Left hindlimb (tissue), 1 donor: ENCODE measurements at places on chromosomes 3 and 15.

GRCh38 chr15:26165546-26165945 is 302.4 kb upstream of the ATP10A start:
- DNase-seq: no peak

GRCh38 chr3:169128579-169128978 is 534.9 kb downstream of the MECOM start:
- DNase-seq: no peak

DNA sequence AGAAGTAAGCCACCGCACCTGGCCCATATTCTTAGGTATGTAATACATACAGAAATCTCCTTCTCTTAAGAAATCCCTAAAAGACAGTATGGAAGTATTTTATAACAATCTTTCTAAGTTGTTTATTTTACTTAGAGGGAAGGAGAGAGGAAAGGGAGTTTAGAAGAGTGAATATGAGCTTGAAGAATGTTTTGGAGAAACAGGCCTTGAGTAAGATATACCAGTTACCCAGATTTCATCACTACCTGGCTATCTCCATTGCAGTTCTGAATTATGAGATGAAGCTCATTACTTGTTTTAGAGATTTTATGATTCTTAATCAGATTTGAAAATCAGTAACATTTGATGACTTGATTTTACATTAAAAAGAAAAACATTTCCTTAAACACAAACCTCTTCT is 71.9 kb downstream of the DCUN1D1 start:
- DNase-seq: no peak

- DNase-seq: no peak
Observed at GRCh38 chr3:27715863-27716262, 6.3 kb downstream of the EOMES start.

GRCh38 chr15:52263563-52264282 is 31.9 kb downstream of the MYO5C start:
- DNase-seq: no peak

GRCh38 chr3:177529716-177530335 is 332.5 kb upstream of the TBL1XR1 start:
- DNase-seq: no peak

- DNase-seq: no peak
Observed at GRCh38 chr15:26421065-26421464, 351.8 kb downstream of the GABRB3 start.

DNA sequence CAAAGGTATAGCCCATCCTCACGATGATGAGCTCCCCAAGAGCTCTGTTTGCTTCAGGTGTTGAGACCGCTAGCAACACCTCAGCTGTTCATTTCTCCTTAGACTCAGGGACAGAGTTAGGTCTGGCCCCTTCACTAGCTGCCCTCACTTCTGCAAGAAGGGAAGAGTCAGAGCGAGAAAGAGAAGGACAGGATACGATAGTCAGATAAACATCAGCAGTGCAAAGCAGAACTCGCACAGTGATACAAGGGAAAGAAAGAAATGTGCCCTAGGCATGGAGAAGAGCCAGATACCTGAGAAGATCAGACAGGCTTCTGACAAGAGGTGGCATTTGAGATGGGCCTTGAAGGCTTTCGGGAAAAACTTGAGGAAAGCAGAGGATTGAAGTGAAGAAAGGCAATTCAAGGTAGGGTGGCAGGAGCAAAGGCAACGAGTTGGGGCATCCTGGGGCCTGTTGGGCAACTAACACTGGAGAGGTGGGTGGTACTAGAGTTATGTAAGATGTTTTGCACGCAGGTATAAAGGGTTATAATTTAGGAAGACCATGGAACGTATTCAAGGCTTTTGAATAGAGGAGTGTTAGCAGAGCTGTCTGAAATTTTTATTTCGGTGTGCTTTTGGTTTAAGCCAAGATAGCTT is 106.0 kb downstream of the PGPEP1L start:
- DNase-seq: no peak

DNA sequence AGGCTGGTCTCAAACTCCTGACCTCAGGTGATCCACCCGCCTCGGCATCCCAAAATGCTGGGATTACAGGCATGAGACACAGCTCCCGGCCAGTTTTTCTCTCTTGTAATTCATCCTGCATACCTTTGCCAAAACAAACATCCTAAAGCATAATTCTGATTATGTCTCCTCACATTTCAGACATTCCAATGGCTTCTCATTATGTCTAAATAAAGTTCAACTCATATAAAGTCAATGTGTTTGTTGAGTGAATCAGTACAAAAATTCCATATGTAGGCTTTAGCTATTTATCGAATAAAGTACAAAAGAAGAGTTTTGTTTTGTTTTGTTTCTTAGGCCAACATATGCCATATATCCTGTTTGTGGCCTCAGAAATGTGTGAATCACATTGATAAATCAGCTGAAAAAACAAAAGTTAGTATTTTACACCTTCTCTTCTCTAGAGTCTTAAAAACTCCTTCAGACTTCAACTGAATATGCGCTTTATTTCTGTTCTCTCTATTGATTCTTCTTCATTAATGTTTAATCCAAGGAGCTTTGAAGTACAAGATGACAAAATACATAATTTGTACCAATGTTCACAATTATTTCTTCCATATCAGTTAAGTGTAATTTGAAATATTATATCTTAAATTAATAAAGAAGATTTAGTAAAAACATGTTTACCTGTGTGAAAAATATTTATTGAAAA is 165.8 kb downstream of the MECOM start:
- DNase-seq: no peak
